Thoracic aorta (tissue), 2 donors: ENCODE measurements at places on chromosomes 13 and 19. TPM values are rescaled to one million over a fixed set of nuclear protein-coding genes. Genes with fewer than 3 reads are reported as not detected.

The FLT3 gene
- 0.81 TPM for total RNA-seq

The CYP4F8 gene
- total RNA-seq, result not detected

The CEACAM3 gene
- not detected for total RNA-seq

DNA sequence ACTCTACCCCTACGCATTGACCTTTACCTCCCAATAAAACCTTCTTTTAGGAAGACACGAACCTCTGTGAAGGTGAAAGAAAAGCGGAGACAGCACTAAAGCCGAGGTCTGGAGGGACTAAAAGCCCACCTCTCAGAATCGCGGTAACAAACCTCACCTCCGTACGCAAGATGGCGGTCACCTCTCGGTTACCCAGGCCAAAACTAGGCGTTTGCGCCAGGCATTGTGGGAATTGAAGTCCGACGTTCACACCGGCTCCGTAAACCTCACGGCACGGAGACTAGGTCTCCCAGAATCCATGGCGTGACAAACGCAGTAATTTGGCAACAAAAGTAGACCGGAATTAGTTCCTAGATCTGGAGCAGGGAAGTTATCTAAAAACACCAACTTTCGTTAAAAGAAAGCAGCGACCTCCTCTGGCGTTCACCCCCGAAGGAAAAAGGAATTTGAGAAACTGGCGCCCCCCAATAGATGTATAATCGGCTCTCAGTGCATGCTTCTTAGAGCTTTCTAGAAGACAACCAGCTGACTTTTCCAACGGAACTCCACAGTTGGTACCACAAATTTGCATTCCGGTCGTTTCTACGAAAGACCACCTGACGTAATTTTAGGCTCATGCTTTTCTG lies at the start of gene N4BP2L2:
TSS of gene N4BP2L2 (minus strand) at position 175 of the 626 bp plus-strand sequence. CDS start 1,768 bp downstream, outside the sequence.
- peak; percentile 89 for DNase-seq

DNA sequence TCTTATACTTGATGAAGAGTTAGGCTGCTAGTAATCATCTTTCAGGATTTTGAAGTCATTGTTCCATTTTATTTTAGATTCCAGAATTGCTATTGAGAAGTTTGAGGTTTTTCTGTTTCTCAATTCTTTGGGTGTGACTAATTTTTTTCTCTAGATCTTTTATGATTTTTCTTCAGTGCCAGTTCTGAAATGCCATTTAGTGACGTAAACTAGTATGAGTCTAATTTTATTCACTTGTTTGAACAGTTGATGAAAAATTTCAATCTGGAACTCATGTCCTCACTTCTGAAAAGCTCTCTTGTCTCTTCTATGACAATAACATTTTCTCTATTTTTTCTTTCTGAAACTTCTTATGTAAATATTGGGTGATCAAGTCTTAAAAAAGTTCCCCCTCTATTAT lies 188.5 kb upstream of the HTR2A start:
- DNase-seq, result no peak

DNA sequence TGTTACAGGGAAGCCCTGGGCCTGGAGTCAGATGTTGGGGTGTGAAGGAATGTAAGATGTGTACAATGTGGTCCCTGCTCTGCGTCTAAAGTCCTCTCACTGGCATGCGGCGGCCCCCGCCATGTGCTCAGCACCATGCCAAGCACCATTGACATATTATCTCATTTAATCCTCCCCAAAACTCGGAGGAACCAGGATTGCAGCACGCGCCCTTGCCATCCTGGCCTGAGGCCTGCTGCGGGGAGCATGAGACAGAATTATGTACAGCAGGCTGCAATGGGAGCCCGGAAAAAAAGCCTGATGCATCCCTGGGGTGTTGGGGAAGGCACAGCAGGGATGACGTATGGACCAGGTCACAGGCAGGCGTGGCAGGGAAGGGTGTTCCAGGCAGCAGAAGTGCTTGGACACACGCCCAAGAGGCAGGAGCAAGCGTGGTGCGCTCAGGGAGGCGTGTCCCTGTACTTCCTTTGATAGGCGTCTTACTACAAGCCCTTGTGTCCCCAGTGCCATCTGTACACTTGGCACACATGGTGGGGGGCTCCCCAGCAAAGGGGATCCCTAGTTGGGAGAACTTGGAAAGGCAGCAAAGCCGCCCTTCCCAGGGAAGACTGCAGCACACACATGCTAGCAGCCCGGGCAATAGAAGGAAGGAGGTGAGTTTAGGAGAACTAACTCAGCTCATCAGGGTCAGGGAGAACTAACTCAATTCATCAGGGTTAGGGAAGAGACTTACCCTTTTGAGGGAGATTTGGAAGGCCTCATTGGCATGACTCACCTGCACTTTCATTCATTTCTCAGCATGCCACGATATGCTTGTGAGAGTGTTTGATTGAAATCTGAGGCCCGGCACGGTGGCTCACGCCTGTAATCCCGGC lies 3.4 kb downstream of the EVI5L start:
- no peak for DNase-seq

DNA sequence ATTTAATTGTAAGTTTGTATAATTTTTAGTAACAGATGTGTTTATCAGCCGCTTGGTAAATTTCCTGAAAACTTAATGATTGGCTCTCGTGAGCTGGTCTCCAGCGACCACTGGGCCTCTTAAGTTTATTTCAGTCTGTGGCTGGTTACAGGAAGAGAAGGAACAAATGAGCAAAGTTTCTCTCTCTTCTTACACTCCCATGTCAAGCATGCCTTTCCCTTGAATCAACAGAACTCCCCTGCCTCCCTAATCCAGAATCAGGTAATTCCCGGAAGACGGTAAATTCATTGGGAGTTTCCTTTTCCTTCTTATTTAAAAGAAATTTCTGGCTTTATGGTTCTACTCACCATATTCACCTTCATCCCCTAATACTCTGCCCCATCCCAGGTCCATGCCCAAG lies 52.5 kb upstream of the POMP start:
- DNase-seq, result no peak

- DNase-seq, result no peak
These were observed 329.2 kb downstream of the SLC7A1 start for GRCh38 chr13:29266261-29266660.

GRCh38 chr13:98157188-98157587 lies 14.3 kb downstream of the FARP1 start:
- no peak for DNase-seq

DNA sequence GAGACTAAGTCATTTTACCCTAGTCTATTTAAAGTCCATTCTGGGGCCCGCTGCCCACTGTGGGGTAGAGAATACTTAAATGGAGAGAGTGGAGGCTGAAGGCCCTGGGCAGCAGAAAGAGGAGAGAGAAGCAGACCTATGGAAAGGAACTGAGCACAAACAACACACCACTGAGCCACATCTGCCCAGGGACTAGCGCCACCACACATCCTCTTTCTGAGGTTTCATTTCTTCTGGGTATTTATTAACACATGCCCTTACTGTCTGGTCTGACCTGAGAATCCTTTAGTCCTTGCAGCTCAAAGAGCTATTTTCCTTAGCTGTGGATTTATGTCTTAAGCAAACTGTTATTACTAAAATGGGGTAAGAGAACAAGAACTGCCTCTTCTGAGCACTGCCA lies 154.0 kb downstream of the NALCN start:
- DNase-seq, result no peak

- DNase-seq, result no peak
These were observed 21.7 kb downstream of the ZNF45 start for GRCh38 chr19:43913383-43913782.

GRCh38 chr13:50684366-50684765 lies 159.1 kb downstream of the DLEU7 start:
- DNase-seq, result no peak

- no peak for DNase-seq
These were observed 70.6 kb upstream of the KLF12 start for GRCh38 chr13:74204602-74205312.

DNA sequence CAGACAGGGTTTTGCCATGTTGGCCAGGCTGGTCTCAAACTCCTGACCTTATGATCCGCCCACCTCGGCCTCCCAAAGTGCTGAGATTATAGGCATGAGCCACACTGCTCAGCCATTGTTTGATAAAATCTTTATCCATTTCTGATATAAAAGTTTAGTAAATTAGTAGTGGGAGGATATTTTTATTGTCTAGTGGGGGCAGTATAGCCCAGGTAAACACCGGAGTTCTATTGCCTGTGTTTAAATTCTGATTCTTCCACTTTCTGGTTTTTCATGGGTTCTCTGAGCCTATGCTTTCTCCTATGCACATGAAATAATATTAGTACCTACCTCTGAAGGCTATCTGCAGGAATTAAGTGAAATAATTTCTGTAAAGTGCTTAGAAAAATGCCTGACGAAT lies 20.1 kb upstream of the ARHGEF18 start:
- DNase-seq, result no peak

DNA sequence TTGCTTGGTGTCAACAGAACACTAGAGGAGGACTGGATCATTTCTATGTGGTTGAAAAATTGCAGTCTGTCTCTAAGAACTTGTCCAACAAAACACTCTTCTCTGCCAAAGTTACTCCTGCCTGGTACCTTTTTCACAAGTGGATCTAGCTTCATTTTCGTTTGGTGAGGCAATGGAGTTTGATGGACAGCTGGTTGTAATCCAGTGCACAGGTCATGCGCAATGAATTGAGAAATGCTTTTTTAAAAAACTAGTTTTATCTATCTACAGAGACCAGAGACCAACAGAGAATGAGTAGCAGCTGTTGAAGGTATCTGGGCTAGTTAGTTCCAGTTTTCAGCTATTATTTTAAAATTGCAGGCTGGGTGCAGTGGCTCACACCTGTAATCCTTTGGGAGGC lies 12.0 kb upstream of the KBTBD6 start:
- DNase-seq, result no peak
